ENCODE measurements at places on chromosomes 7 and 10. TPM values are rescaled to one million over a fixed set of nuclear protein-coding genes. Genes with fewer than 3 reads are reported as not detected.

Gene COBL
- 31.5 TPM for polyA plus RNA-seq

Gene MYO1G
- polyA plus RNA-seq = 0.17 TPM

Gene ZNF273
- 3.7 TPM for polyA plus RNA-seq

Gene UNCX
- polyA plus RNA-seq = not detected

Gene ZNF488
- polyA plus RNA-seq = 22.1 TPM

Gene SEPHS1
- polyA plus RNA-seq = 124 TPM

Gene VAX1
- 0.48 TPM for polyA plus RNA-seq

Gene R3HCC1L
- 3.2 TPM for polyA plus RNA-seq

Gene MRPS17
- 20.3 TPM for polyA plus RNA-seq

Gene SFTPA2
- 0.29 TPM for polyA plus RNA-seq

Gene ZNF425
- polyA plus RNA-seq = 2.9 TPM

Gene IFIT1B
- polyA plus RNA-seq = not detected

Gene CYP3A4
- polyA plus RNA-seq = not detected

All from brain (organoid and tissue), 16 donors.